ENCODE measurements at places on chromosomes 2 and 18.

GRCh38 chr2:43605851-43606250 is 10.0 kb upstream of the THADA start:
- no peak for DNase-seq

DNA sequence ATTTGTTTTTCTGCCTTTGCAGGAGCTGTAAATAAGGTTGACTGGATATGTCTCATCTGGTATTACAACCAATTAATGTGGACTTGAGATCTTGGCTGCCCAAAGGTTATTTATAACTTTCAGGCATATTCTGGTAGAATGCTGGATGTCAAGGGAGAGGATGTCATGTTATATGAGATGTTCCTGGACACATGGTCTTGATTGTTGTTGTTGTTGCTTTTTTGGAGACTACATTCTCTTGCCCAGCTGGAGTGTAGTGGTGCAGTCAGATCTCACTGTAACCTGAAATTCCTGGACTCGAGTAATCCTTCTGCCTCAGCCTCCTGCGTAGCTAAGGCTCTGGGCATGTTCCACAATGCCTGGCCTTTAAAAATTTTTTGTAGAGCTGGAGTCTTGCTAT is 83.3 kb downstream of the LCLAT1 start:
- DNase-seq: no peak

GRCh38 chr18:31658670-31659575 is 25.5 kb downstream of the B4GALT6 start:
- no peak for DNase-seq

DNA sequence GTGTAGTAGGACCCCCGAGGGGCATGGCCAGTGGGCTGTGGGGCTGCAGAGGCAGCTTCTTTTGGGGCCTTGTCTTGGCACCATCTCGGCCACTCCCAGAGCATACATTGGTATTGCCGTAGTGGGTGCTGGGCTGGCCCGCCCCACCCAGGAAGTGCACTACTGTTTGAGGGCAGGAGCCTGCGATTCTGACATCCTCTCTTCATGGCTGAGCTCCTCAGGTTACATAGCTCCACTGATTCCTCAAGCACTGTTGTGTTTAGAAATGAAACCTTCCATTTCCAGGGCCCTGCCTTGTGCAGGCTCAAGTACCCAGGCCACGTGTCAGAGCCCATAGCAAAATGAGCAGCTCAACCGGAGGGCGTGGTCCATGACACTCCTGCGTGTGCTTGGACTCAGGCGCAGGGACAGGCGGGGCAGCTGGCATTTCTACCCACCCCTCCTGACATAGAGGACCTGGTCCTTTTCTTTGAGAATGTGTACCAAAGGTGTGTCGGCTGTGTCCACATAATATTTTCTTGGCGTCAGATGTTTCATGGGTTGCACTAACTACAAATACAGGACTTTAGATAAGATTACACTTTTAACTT is 67.9 kb downstream of the DGKD start:
- no peak for DNase-seq

- no peak for DNase-seq
These were observed 42.0 kb downstream of the MCFD2 start for GRCh38 chr2:46873604-46874068.

GRCh38 chr2:225028572-225028971 is 13.7 kb downstream of the DOCK10 start:
- no peak for DNase-seq

- no peak for DNase-seq
These were observed 14.6 kb downstream of the FARSB start for GRCh38 chr2:222641336-222641735.

GRCh38 chr2:39107156-39107555 is 13.7 kb downstream of the SOS1 start:
- peak; percentile 18 for DNase-seq

- no peak for DNase-seq
These were observed 22.4 kb upstream of the SCYGR1 start for GRCh38 chr2:227410191-227410590.

- no peak for DNase-seq
These were observed 143.8 kb downstream of the HAUS1 start for GRCh38 chr18:46247942-46248341.

- no peak for DNase-seq
These were observed 36.4 kb downstream of the TANC1 start for GRCh38 chr2:159004849-159005248.

DNA sequence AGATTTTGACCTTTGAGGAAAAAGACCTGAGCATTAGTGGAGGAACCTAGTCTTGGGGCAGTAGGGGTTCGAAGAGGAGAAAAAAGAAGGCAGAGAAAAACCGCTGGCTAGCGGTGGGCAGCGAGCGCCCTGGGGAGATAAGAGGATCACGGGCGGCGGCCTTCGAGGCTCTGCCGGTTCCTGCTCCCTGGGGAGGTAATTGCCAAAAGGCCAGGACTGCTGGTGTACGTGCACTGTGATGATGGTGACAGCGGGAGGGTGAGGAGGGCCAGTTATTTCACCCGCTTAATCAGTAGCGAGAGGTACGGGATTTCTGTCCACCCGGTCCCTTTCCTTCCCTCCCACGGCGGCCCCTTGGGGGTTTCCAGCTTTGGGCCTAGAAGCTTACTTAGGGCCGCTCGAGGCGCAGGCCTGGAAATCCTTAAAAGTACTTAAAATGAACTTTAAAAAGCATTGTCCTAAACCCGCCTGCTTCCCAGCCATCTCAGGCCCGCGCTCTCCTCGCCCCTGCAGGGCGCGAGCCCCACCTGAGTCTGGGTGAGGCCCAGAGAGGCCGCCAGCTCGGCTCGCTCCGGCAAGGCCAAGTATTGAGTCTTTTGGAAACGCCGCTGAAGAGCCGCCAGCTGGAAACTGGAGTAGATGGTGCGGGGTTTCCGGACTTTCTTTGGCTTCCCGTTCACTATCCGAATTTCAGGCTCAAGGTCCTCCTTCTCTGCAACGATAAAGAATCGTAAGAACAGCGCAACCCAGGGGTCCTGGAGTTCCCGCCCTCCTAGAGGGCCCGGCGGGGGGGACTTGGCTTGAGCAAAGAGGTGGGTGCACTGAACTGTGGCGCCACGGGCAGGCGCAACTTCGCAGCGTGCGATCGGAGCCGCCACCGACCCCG is 1.5 kb downstream of the DLX2 start:
- DNase-seq: no peak

- DNase-seq: no peak
These were observed 251.4 kb downstream of the KLHL29 start for GRCh38 chr2:23636426-23636825.

- DNase-seq: no peak
These were observed 121.6 kb downstream of the SP100 start for GRCh38 chr2:230537531-230537976.

DNA sequence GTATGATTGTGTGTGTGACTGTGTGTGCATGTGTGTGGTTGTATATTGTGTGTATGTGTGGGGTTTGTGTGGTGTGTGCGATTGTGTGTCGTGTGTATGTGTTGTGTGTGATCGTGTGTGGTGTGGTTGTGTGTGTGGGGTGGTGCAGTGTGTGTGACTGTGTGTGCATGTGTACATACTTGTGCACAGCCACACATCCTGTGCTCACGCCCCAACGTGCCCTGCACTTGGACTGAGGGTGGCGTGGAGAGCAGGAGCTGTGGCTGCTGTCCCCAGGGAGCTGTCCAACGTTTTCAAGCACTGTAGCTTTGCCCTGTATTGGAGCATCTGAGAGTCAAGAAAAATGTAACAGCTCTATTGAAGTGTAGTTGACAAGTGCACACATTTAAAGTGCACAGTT is 243.2 kb upstream of the HDAC4 start:
- no peak for DNase-seq

- no peak for DNase-seq
These were observed 10.1 kb downstream of the ID2 start for GRCh38 chr2:8691859-8692437.

DNA sequence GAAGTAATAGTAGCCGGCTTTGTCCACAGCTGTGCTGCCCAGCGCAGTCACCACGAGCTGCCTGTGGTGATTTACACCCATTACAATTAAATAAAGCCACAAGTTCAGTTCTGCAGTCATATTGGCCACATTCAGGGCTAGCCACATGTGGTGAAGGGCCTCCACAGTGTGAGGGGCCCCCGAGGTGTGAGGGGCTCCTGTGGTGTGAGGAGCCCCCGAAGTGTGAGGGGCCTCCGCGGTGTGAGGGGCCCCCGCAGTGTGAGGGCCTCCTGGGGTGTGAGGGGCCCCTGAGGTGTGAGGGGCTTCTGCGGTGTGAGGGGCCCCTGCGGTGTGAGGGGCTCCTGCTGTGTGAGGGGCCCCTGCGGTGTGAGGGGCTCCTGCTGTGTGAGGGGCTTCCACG is 191.2 kb downstream of the CTIF start:
- no peak for DNase-seq

GRCh38 chr2:190197143-190197720 is 122.4 kb downstream of the HIBCH start:
- DNase-seq: no peak

DNA sequence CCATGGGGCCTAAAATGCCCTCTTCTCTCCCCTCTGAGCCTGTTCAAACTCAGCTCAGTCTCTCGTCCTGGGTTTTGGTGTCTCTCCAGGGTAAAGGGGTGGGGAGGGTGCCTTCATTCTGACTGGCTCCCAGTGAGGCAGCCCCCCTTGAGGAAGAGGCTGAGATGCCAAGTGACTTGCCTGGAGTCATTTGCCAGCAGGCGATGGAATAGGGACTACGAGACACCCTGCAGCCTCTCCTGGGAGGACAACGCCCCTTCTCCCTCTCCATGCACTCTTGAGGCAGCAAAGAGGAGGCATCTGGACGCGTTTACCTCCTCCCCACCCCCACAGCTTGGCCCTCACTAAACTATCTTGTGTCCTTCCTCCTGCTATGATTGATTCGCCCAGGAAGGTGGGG is 760 bp upstream of the STON1 start:
- no peak for DNase-seq

GRCh38 chr2:11862049-11862448 is 115.6 kb downstream of the LPIN1 start:
- DNase-seq: no peak

DNA sequence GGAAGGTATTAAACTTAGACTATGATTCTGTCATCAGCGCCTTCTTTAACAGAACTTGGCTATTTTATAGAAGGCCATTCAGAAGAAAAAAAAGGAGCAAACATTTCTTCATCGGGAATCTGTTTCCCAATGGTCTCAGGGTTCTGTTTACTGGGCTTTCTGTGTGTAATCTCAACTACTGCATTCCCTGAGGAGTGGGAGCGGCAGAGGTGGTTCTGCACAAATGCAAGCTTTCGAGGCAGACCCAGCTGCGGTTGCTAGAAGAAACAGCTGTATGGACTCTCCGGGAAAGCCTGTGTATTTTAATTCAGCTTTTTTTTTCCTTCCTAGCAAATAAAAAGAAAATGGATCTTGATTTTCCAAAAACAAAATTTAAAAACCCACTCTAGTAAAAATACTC is 250.7 kb downstream of the NAPG start:
- DNase-seq: no peak

- DNase-seq: no peak
These were observed 112.9 kb downstream of the SEPTIN10 start for GRCh38 chr2:109500910-109501309.

DNA sequence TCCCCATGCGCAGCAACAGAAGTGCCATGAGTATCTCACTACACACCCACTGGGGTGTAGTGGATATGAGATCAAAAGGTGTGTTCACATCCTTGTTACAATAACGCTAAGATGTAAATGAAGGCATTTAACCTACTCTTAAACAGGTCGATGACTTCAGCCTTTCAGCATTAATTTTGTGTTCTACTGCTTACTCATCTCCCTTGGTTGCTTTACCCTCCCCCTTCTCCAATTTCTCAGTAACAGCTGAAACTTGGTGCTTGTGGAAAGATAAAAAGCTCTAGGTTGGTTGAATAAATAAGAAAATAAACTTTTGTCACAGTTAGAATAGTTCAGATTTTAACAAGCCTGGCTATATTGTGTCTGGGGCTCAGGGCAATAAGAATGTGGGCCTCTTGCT is 147.5 kb upstream of the SESTD1 start:
- DNase-seq: no peak

GRCh38 chr2:70374616-70375015 is 72.7 kb upstream of the FAM136A start:
- no peak for DNase-seq

DNA sequence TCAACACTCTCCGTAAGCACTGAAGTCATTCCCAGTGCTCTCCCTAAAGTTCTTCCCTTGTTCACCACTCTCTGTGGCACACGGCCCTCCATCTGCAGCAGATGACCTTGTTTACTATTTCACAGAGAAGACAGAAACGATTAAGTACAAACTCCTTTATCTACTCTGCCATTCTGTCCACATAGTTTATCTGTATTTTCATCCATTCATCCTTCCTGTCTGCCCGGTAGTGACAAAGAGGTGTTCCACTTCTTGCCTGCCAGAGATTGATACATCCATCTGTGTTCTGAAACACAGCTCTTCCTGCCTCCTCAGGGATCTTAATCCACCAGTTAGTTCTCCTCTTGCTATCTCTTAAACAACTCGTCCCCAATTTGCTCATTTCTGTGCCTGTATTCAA is 77.9 kb upstream of the CD226 start:
- DNase-seq: no peak

DNA sequence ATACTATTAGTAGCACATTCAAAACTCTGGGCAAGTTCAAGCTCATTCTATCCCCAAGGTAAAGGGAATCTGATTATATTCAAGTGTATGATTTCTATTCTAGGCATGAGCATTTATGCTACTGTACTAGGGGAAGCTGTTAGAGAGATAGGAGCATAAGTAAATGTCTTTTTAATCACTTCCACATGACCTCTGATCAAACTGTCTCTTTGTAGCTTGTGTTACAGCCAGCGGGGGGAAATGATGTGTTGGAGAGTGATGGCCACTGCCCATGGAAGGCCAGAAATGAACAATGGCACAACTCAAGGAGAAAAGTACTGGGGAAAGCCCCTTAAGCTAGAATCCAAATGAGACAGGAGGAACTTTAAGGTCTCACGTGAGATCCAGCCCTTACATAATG is 894.9 kb upstream of the CDH2 start:
- DNase-seq: no peak

DNA sequence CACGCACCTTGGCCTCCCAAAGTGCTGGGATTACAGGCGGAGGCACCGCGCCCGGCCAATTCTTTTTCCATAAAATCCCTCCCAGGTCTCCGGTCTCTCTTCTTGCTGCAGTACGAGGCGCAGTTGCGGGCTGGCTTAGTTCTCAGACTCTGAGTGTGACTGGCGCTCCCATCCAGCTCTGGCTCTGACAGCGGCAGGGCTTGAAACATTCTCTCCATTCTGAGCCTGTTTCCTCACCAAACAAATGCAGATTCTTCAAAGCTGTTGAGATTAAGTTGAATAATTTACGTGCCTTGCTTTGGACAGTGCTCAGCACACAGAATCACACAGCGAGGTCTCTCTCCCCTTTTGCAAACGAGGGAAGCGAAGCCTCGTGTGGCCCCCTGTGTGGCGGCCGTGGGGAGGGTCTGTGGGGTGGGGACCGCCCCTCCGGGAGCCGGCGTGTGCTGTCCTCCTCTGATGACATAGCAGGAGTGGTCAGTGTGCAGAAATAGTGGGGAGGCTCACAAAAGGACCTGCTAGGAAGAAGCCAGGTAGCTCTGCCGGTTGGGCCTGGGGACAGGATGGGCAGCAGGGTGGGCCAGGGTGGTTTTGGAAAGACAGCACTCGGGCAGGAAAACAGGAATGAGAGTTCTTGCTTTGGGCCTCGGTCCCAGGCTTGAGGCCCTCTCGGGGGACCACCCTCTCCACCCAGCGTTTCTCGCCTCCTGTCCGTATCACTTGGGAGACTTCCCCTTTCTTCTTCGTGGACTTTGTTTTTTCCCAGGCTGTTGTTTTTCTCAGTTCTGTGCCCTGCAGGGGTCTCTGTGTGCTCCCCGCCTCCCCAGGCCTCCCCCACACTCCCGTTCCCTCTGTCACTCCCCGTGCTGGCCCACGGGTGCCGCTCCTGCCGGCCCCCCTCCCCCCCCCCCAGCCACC is 75.0 kb downstream of the KCNG2 start:
- DNase-seq: no peak

- DNase-seq: no peak
These were observed 96.8 kb downstream of the ADD2 start for GRCh38 chr2:70671092-70671675.
